ENCODE measurements at places on chromosomes 11 and 22.

GRCh38 chr11:111422494-111423249 lies 43.6 kb upstream of the POU2AF1 start:
- DNase-seq: no peak

GRCh38 chr11:101466352-101466751 lies 117.5 kb downstream of the TRPC6 start:
- DNase-seq: no peak

DNA sequence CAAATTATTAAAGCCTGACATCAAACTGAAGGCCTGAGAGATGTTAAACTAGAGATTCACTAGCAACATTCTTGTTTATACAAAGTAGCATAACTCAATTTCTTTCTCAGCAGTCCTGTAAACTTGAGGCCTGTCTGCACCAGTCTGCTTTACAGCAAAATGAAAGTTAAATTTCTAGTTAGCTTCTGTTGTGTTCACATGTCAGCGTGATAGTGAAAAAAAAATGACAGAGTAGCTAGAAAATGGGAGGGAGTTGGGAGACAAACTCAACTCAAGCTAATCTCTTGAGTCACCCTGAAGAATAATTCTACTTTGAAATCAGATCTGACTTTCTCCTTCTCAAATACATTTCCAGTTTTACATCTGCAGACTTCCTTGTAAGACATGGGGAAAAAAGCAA lies 6.5 kb downstream of the RBFOX2 start:
- no peak for DNase-seq

- DNase-seq: no peak
Observed at GRCh38 chr11:20488352-20488751, 100.8 kb downstream of the PRMT3 start.

- no peak for DNase-seq
Observed at GRCh38 chr11:11146830-11147229, 206.2 kb downstream of the CSNK2A3 start.

DNA sequence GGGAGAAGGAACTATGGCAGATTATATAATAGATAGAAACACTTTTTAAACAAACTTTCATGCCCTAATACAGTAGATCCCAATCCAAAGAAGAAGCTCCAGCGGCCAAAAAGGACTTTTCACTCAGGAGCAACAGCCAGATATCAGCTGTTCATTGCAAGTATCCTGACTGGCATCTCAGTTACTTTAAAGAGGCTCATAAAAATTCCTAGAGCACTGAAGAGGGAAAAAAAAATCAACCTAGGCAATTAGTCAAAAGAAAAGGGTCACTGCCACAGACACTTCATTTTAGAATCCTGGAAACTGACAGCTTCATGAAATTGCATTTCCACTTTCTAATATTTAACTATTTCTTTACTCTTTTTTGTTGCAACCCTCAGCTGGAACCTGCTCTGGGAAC lies 170.6 kb upstream of the SOX6 start:
- DNase-seq: no peak

DNA sequence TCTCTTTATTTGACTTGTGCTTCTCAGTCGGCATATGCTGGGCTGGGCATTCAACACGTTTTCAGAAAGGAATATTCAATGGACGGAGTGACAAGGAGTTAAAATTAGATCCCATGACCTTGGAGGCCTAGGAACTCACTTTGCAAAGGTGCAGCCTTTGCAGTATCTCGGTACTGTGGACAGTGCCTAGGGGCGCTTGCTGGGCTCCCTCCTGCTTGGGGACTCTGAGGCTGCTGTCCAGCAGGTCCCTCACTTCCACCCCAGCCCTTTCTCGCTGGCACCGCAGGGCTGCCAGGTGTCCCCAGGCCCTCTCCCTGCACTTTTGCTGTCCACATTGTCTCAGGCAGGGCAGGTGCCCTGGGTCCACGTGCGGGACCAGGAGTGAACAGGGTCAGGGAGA lies 255.5 kb upstream of the B3GAT1 start:
- DNase-seq: no peak

- DNase-seq: no peak
Observed at GRCh38 chr11:133740963-133741362, 104.3 kb downstream of the SPATA19 start.

- DNase-seq: no peak
Observed at GRCh38 chr22:41201141-41201540, 4.0 kb upstream of the L3MBTL2 start.

Data from AG04449 (cell line).